Right forelimb (tissue), 1 donor: ENCODE measurements at places on chromosomes 6 and 20.
A peak's percentile ranks its signal among the peaks of the same experiment; 100 is the strongest.

GRCh38 chr20:63183422-63184146 is 32.3 kb downstream of the YTHDF1 start:
- no peak for DNase-seq

DNA sequence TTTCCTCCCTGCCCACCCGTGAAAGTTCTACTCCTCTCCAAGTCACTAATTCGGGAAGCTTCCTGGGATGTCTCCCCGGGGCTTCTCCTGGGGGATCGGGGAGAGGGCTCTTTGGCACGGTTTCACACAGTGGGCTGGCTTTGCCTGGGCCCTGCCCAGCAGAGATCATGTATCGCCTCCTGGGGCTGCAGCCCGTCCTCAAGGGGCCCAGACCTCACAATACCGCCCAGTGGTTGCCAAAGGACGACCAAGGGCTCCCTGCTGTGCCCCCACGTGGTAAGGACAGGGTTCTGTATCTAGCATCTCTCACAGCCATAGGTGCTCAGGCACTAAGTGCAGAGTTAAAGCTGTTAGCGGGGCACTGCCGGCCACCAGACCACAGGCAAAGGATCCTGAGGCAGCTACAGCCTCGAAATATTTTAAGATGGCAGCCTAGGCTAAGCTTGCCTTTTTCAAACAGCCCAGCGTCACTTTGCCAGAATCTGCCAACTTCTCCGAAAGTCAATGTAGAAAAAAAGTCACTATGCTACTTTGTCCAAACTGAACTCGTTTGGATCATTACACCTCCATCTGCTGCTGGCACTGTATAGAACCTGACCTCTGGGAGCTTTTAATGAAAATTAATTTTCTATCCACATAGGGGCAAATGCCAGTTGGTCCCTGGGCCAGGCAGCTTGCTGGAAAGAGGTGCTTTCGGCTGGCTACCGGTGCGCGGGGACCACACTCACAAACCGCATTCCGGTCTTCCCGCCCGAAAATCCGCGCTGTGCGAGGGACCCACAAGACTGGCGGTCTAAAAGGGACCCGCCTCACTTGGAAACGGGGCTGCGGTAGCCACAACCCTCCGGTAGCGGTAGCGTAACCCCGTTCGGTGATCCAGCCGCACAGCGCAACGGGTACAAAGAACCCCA is 1.3 kb upstream of the NNAT start:
- no peak for DNase-seq

DNA sequence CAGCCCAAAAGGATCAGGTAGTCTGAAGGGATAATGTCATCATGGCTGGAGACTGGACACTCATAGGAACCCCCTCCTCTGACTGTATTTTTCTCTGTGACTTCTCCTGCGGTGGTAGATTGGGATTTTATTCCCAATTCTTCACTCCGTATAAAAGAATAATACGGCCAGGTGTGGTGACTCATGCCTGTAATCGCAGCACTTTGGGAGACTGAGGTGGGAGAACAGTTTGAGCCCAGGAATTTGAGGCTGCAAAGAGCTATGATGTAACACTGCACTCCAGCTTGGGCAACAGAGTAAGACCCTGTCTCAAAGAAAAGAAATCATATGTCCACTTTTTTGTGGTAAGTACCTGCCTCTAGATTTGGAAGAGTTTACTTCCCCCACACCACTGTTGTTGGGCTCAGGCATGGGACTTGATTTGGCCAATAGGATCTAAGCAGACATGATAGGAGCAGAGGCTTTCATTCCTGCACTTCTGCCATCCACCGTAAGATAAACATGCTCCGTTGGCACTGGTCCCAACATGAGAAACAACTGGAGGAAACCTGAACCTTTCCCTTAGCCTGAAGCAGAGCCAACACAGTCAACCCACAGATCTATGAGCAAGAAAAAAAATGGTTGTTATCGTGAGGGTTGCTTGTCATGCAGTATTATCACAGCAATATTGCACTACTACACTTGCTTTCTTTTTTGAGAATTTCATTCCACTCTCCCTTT is 82.0 kb downstream of the JPH2 start:
- DNase-seq: no peak

- DNase-seq: no peak
Measured at GRCh38 chr20:10800288-10800687, 126.5 kb upstream of the JAG1 start.

GRCh38 chr6:26389349-26389894 is 6.5 kb downstream of the BTN2A2 start:
- no peak for DNase-seq

GRCh38 chr20:38110525-38111178 is 54.4 kb downstream of the TGM2 start:
- DNase-seq: no peak

DNA sequence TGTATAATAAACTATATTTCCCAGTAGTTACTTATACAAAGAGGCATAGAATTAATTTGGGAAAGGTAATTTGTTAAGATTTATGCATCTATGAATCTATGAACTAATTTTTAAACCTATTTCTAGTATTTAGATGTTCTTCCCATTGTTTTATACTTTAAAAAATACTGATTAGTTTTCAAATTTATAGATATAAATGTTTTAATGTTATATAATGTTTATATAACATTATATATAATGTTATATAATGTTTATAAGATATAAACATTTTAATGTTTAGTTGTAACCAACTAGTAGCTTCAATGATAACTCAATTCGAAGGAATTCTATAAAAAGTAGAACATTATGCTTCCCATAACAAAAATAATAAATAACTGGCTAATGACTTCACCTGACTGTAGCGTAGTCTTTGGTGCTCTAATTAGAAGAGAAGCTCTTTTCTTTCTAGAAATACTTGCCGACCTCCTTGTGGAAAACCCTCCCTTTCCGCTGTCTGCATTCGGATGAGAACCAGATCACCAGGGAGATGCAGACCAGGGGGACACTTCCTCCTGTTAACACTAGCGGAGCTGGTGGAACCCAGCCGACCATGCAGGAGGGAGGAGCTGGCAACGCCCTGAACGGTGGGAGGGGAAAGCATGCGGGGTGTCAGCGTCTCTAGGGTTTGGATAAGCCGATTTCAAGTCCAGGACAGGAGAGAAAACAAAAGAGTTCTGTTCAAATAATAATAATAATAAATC is 158.4 kb downstream of the OR2B2 start:
- DNase-seq: peak; percentile 80

DNA sequence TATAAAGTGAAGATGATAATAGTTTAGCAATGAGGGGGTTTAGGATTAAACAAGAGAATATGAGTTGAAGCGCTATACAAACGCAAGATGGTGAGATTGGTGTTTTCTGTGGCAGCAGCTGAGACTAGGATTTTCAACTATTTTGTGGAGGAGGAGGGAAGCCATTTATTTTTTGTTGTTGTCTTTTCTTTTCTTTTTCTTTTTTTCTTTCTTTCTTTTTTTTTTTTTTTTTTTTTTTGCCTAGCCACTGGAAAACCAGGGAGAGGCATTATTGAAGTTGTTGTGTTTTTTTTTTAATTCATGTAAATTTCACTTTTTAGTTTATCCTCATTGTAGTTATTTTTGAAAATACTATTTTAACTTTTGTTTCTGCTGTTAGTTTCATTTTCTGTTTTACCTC is 15.9 kb downstream of the PARD6B start:
- no peak for DNase-seq

DNA sequence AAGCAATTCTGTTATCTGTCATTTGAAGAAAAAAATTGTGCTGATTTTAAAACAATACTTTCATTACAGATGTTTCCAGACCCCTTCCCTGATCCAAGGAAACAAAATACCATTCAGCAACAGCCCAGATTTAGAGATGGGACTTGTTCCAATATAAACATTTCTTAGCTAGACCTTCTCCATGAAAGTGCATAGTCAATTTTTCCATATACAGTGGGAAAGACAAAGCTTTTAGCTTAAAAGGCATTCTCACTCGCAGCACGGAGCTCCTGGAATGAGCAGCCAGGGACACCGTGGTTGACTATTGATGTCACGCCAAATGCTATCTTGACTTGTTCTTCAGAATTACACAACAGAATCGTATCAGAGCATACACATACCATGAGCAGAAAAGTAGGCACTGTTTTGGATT is 21.5 kb downstream of the LAMA4 start:
- DNase-seq: peak; percentile 58

GRCh38 chr6:130617658-130618057 is 209.5 kb upstream of the SMLR1 start:
- DNase-seq: no peak

- no peak for DNase-seq
Measured at GRCh38 chr6:2547355-2547754, 203.4 kb downstream of the MYLK4 start.

DNA sequence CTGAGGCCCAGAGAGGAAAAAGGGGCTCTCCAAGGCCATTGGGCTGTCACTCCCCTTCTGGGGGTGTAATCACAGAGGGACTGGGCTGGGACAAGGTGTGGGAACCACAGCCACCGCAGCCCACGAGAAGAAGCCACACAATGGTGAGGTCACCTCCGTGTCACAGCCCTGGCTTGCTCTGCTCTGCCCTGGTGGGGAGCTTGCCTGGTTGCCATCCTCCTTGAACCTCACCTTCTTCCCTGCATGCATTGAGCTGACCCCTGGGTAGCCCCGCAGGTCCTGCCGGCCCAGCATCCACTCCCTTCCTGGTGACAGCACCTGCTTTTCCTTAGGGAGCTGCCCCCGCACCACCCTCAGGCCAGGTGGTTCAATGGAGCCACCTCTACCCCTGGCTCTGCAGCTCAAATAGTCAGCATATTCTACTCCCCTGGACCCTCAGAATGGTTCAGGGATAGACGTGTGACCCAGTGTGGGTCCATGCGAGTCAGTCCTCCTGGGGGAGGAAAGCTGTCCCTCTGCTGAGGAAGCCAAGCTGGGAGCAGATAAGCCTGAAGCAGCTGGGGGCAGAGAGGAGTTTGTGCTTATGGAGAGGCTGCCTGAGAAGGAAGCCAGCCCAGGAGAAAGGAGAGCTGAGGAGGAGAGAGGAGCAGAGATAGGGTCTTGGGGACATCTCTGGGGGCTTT is 21.3 kb downstream of the RBM38 start:
- DNase-seq: no peak

- DNase-seq: no peak
Measured at GRCh38 chr6:109221543-109222195, 126.4 kb downstream of the CEP57L1 start.
